Progenitor cell of endocrine pancreas (in vitro differentiated cells): ENCODE measurements at places on chromosomes 4 and X. TPM values are rescaled to one million over a fixed set of nuclear protein-coding genes. Genes with fewer than 3 reads are reported as not detected.

ZGRF1 gene
- total RNA-seq, result 19.7 and 20.0 TPM in 2 replicates

SULT1E1 gene
- 15.3 and 24.9 TPM in 2 replicates for total RNA-seq

NKRF gene
- 11.7 and 12.5 TPM in 2 replicates for total RNA-seq

PITX2 gene
- 5.3 and 7.4 TPM in 2 replicates for total RNA-seq

BBS7 gene
- total RNA-seq, result 23.2 and 28.3 TPM in 2 replicates

TRIM61 gene
- total RNA-seq, result 2.3 and 3.5 TPM in 2 replicates

TTC29 gene
- total RNA-seq, result 3.1 and 3.8 TPM in 2 replicates

DNA sequence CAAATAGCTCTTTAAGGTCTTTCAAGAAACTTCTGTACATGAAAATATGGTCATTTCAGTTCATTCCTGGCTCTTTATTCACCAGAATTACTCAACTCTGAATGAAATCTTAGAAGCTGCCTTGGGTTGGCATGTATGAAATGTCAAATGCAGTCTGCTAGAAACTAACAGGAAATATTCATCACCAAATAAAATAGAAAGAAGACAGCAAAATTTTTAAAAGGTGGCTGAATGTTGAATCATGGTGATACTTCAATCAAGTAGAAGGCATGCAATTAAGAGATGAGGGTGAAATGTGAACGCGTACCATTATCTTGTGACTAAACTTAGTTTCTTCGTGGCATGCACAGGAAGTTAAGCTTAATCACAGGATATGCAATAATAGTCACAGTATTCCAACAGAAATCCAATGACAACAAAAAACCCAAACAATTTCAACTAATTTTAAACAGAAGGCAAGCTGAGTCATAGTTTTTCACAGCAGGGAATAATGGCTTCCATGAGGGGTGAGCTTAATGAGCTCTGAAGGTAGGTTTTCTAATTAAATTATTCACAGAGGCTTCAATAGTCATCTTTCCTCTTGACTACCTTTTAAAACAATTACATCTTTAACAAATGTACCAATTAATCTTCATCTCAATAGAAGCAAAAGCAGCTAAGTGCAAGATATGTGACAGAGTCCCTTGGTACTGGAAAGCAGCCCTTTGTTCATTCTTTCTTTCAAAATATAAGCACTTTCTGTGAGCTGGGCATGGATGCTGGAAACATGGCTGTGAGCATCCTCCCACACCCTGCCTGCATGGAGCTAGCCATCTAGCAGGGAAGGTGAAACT is 44.5 kb downstream of the SCFD2 start:
- no peaks in the 10 kb centered on the region for H3K36me3 ChIP-seq
- no peak overlapping the region for H3K4me3 ChIP-seq
- DNase-seq, result no peak
- H3K27me3 ChIP-seq, result no peaks in the 10 kb centered on the region

DNA sequence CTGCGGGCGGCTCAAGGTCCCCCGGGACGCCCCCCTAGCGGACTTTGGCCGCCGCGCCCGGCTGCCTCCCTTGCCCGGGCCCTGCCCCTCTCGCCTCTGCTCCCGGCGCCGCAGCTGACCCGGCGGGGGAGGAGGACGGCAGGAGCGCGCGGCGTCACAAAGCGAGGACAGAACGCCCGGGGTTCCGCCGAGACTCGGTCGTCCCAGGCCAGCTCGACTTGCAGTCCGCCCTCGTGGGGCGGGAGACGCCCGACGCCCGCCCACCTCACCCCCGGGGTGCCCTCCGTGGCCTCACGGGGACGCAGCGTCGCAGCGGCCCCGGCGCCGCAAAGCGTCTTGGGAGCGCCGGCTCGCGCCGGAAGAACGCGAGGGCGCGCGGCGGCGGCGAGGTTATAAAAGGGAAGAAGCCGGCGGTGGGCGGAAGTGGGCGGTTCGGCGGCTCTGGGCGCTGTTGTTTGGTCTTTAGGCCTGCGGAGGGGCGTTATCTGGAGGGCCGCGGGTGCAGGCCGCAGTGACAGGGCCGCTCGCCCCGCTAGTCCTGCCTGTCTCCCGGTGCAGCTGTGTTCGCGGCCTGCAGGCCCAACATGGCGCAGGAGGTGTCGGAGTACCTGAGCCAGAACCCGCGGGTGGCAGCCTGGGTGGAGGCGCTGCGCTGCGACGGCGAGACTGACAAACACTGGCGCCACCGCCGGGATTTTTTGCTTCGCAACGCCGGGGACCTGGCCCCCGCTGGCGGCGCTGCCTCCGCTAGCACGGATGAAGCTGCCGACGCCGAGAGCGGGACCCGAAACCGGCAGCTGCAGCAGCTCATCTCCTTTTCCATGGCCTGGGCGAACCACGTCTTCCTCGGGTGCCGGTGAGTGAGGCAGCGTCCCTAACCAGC is at the start of gene CDKN2AIP:
Gene CDKN2AIP, plus strand, starts transcription at position 423 of the 883 bp plus-strand sequence. Its CDS starts 162 bp downstream, at position 585.
- peaks cover 14% of the 10 kb centered on the region for H3K36me3 ChIP-seq
- H3K4me3 ChIP-seq, result peak within 1 kb of the TSS; percentile 96
- peaks cover 32% of the 10 kb centered on the region for H3K4me1 ChIP-seq
- peak; percentile 87 for DNase-seq

- H3K4me3 ChIP-seq, result no peak overlapping the region
- H3K36me3 ChIP-seq, result no peaks in the 10 kb centered on the region
- DNase-seq, result no peak
- H3K4me1 ChIP-seq, result no peaks in the 10 kb centered on the region
- H3K27me3 ChIP-seq, result no peaks in the 10 kb centered on the region
Observed at GRCh38 chr4:15955670-15956069, 7.3 kb downstream of the FGFBP2 start.

GRCh38 chr4:7871356-7871755 is 68.3 kb downstream of the AFAP1 start:
- H3K27me3 ChIP-seq, result no peaks in the 10 kb centered on the region
- no peak for DNase-seq
- peaks cover 30% of the 10 kb centered on the region for H3K36me3 ChIP-seq
- no peak overlapping the region for H3K27ac ChIP-seq

- no peak overlapping the region for H3K27ac ChIP-seq
- DNase-seq, result no peak
- no peaks in the 10 kb centered on the region for H3K36me3 ChIP-seq
- H3K4me1 ChIP-seq, result peaks cover 1% of the 10 kb centered on the region
- no peak overlapping the region for H3K4me3 ChIP-seq
- no peaks in the 10 kb centered on the region for H3K27me3 ChIP-seq
Observed at GRCh38 chrX:9285342-9285771, 179.5 kb upstream of the TBL1X start.

DNA sequence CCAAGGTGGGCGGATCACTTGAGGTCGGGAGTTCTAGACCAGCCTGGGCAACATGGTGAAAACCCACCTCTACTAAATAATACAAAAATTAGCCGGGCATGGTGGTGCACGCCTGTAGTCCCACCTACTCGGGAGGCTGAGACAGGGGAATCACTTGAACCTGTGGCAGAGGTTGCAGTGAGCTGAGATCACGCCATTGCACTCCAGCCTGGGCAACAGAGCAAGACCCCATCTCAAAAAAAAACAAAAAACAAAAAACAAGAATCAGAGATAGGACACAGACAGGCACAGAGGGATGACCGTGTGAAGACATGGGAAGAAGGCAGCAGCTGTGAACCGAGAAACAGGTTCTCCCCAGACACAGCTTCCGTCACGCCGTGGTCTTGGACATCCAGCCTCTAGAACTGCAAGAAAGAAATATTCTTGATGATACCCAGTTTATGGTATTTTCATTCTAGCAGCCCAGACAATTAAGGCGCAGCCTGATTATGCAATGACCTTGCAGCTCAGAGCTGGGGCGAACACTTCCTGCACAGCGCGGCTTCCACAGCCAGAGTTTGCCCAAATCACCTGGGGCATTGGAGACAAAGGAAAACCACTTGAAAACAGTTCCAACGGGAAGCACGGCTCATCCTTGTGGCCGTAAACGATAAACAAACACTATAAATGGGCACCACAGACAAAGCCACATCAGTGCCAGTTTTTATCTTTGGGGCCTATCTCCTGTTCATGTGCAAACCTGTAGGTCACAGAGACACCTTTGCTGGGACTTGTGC is 4.2 kb upstream of the ARSD start:
- no peak overlapping the region for H3K4me3 ChIP-seq
- H3K27ac ChIP-seq, result no peak overlapping the region
- peaks cover 39% of the 10 kb centered on the region for H3K36me3 ChIP-seq
- H3K27me3 ChIP-seq, result no peaks in the 10 kb centered on the region
- peaks cover 3% of the 10 kb centered on the region for H3K4me1 ChIP-seq

GRCh38 chr4:151455212-151455611 is 46.2 kb downstream of the FHIP1A start:
- no peak overlapping the region for H3K4me3 ChIP-seq
- no peaks in the 10 kb centered on the region for H3K27me3 ChIP-seq
- H3K4me1 ChIP-seq, result peaks cover 36% of the 10 kb centered on the region
- no peaks in the 10 kb centered on the region for H3K36me3 ChIP-seq

- H3K27ac ChIP-seq, result peak overlapping the region; percentile 87
- H3K27me3 ChIP-seq, result no peaks in the 10 kb centered on the region
- no peak for DNase-seq
- no peak overlapping the region for H3K4me3 ChIP-seq
- peaks cover 33% of the 10 kb centered on the region for H3K36me3 ChIP-seq
Observed at GRCh38 chr4:25813448-25814106, 49.2 kb downstream of the SEL1L3 start.

DNA sequence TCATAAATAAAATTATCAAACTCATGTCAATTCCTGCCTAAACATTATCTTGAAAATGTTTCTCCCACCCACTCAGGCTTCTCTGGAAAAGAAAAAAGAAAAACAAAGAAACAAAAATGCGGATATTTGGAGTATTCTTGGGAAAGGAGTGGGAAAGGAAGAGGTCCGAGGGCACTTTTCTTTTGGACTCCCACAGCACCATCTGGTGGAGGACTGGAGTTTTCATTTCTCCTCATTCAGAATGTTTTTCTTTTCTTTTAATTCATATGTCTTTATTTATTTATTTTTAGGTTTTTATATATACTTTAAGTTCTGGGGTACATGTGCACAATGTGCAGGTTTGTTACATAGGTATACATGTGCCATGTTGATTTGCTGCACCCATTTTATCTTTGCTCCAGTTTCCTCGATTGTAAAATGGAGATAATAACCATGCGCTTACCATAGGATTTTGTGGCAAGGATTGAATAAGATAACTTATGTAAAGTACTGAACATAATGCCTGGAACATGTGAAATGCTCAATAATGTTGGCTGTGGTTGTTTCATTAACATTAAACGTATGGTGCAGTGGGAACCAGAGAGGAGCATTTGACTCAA is 8.0 kb upstream of the KCNE5 start:
- peaks cover 1% of the 10 kb centered on the region for H3K4me1 ChIP-seq
- H3K27me3 ChIP-seq, result no peaks in the 10 kb centered on the region
- no peak overlapping the region for H3K4me3 ChIP-seq

DNA sequence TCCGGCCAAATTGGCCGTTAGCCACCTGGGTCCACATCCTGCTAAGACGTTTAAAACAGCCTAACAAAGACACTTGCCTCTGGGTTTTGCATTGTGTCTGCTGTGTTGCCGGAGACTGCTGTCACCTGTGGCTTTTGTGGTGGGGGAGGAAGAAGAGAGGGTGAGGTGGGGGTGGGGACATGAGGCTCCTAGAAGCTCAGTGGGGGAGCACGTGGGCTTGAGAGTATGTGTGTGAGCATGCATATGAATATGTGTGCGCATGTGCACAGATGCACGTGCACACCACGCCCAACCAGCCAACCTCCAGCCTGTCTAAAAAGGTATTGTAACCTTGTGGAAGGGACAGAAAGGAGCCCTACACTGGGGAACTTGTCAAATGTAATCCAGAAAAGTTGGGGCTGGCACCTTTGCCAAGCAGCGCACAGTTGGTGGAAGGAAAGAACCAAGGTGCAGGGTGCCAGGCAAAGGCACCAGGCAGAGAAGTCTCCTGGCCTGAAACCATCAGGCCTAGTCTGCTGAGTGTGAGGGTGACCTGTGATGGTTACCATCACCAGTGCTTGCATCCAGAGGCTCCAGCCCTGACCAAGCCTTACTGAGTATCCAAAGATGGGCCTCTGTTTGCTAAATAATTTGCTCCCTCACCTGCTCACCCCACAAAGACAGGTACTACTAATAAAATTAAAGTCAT is 10.1 kb upstream of the SASH3 start:
- H3K36me3 ChIP-seq, result no peaks in the 10 kb centered on the region
- H3K4me3 ChIP-seq, result no peak overlapping the region
- H3K27ac ChIP-seq, result no peak overlapping the region
- no peaks in the 10 kb centered on the region for H3K27me3 ChIP-seq
- no peak for DNase-seq
- H3K4me1 ChIP-seq, result no peaks in the 10 kb centered on the region

GRCh38 chrX:113522814-113523213 is 682.2 kb upstream of the AMOT start:
- H3K36me3 ChIP-seq, result no peaks in the 10 kb centered on the region
- H3K4me3 ChIP-seq, result no peak overlapping the region

DNA sequence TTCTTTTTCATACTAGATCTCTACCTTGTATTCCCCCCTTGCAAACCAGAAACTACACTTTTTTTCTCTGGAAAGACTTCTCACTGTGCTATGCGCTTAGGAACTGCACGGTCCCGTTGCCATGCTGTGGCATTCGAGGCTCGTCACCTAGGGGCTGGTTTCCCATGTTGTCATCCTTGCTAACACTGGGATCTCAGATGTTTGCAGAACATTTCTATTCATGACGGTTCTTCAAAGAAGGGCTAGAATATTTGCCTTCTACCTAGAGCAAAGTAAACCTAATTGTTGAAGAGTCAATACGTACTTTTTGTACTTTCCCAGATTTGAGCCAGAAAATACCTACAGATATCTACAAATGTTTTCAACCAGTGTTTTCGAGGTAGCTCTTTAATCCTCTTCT is 41.0 kb downstream of the RS1 start:
- no peaks in the 10 kb centered on the region for H3K27me3 ChIP-seq
- H3K4me1 ChIP-seq, result peaks cover 7% of the 10 kb centered on the region
- H3K27ac ChIP-seq, result no peak overlapping the region
- no peak for DNase-seq

- H3K4me1 ChIP-seq, result peaks cover 62% of the 10 kb centered on the region
- peak overlapping the region; percentile 88 for H3K27ac ChIP-seq
- peaks cover 29% of the 10 kb centered on the region for H3K36me3 ChIP-seq
- no peak overlapping the region for H3K4me3 ChIP-seq
- no peak for DNase-seq
Observed at GRCh38 chr4:78560296-78560963, 8.9 kb downstream of the ANXA3 start.

- peaks cover 5% of the 10 kb centered on the region for H3K36me3 ChIP-seq
- peak overlapping the region; percentile 29 for H3K4me3 ChIP-seq
- no peak for DNase-seq
- no peaks in the 10 kb centered on the region for H3K27me3 ChIP-seq
Observed at GRCh38 chr4:169070071-169070894, 60.2 kb upstream of the CBR4 start.

GRCh38 chr4:153623491-153623890 is 60.6 kb upstream of the TLR2 start:
- no peak for DNase-seq
- no peak overlapping the region for H3K4me3 ChIP-seq
- H3K27me3 ChIP-seq, result no peaks in the 10 kb centered on the region
- no peak overlapping the region for H3K27ac ChIP-seq
- no peaks in the 10 kb centered on the region for H3K4me1 ChIP-seq
- H3K36me3 ChIP-seq, result peaks cover 9% of the 10 kb centered on the region

- no peak overlapping the region for H3K4me3 ChIP-seq
- H3K4me1 ChIP-seq, result no peaks in the 10 kb centered on the region
- no peak for DNase-seq
- no peak overlapping the region for H3K27ac ChIP-seq
Observed at GRCh38 chrX:44043496-44043895, 70.3 kb upstream of the NDP start.
